Posterior vena cava (tissue), 2 donors: ENCODE measurements at places on chromosomes 12 and 14. TPM values are rescaled to one million over a fixed set of nuclear protein-coding genes. Genes with fewer than 3 reads are reported as not detected.

DNA sequence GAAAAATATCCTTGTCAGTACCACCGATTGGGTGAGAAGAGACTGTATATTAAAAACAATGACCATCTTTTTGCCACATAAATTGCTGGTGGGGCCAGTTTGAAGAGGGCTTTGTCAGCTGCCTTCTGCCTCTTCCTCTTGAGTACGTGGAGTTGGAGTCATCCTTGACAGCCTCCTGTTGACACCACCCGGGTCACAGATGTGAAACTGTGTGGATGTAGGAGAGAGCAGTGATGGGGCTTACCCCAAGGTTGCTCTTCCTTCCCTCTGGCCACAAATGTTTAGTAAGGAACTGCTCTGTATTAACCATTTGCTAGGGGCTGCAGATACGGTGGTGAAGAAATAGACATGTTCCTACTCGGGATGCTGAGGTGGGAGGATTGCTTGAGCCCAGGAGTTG is 12.2 kb downstream of the PTPN11 start:
- DNase-seq: no peak

DNA sequence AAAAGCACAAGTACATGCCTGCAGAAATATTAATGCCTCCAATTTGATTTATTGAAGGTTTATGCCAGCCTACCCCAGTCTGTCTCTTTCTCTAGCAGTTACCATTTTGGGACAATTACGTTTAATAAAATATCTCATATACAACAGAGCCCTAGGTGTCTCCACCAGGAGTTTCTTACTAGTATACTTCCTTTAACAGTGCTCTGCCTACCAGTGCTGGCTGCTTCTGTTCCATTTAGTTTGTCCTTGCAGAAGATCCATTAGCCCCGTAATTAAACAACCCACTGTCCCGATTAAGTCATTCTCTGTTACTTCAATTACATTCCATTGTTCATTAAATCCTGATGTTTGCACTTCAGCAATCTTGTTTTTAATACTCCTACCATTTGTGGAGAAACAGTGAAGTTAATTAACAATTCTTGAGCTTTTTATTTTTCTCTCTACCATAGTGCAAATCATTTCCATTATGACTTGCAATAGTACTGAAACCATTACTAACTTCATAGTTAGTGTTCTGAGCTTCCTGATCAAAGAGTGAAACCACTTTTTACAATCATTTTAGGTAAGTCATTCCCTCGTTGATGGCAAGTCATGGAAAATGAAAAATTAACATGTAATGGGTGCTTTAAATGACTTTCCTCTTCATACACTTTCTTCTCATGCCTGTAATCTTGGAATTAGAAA is 121.1 kb downstream of the PLXNC1 start:
- no peak for DNase-seq

- no peak for DNase-seq
Measured at GRCh38 chr12:31828071-31828470, 99.2 kb upstream of the AMN1 start.

The SLC6A15 gene
- total RNA-seq: 0.24 TPM

The TAS2R30 gene
- 4.4 TPM for total RNA-seq

The ZNF219 gene
- total RNA-seq: 37.6 TPM

The KRT75 gene
- total RNA-seq: not detected
